Stomach (tissue), 19 donors: ENCODE measurements at places on chromosomes 4 and X. TPM values are rescaled to one million over a fixed set of nuclear protein-coding genes. Genes with fewer than 3 reads are reported as not detected.
A peak's percentile ranks its signal among the peaks of the same experiment; 100 is the strongest.

DNA sequence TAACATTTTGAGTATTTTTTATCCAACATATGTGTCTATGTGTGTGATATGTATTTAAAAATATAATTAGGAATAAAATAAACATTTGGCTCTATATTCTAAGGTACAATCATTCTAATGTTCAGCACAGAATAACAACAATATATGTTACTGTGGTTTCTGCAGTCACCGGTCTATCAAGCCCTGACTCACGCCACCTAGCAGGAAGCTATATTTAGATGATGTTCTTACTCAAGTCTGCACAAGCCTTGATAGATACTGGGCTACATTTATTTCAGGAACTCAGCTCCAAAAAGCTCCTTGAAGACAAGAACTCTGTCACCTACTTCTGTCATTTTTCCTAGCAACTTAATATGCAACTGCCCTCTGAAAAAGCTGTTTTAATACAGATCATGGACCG, 152.0 kb upstream of the FTHL17 start:
- no peak for DNase-seq

GRCh38 chr4:13640149-13640940, 12.8 kb upstream of the BOD1L1 start:
- DNase-seq = no peak

DNA sequence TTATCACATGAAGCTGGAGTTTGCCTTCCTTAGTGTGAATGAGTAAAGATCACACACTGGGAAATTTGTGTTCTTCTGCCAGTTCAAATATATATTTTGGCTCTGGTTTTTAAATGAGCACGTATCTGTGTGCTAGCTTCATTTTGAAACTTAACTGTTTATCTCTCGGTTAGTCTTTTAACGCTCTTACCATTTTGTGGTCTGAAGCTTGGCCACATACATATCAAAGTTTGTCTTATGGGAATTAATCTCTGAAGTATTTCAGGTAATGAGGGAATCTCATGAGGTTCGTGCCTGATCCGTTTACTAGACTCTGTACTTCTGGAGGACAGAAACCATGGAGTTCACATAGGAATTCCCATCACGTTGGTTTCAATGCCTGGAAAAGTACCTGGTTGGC, 13.8 kb downstream of the ATP10D start:
- no peak for DNase-seq

GRCh38 chr4:127309369-127310102, 323.2 kb upstream of the INTU start:
- DNase-seq = no peak

GRCh38 chr4:31411565-31411964, 691.4 kb downstream of the PCDH7 start:
- no peak for DNase-seq

Gene SMIM10L2A
- 1.7 TPM for total RNA-seq

DNA sequence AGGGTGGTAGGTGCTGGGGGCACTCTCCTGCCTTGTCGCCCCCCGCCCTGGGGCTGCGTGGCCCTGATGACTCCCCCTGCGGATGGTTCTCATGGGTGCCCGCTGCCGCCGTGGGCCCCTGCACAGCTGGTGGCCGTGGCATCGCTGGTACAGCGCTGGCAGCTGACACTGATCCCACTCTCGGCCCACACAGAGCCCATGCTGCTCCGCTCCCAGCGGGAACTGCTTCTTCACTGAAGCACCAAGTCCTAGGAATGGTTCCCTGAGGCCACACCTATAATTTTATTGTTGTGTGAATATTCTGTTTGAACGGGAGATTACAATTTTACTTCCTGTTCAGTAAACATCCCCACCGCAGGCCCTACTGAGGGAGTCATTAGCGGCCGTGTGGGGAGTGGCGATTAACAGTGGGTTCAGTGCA, 138.6 kb upstream of the NKX1-1 start:
- DNase-seq = no peak

Gene CFAP299
- not detected for total RNA-seq

DNA sequence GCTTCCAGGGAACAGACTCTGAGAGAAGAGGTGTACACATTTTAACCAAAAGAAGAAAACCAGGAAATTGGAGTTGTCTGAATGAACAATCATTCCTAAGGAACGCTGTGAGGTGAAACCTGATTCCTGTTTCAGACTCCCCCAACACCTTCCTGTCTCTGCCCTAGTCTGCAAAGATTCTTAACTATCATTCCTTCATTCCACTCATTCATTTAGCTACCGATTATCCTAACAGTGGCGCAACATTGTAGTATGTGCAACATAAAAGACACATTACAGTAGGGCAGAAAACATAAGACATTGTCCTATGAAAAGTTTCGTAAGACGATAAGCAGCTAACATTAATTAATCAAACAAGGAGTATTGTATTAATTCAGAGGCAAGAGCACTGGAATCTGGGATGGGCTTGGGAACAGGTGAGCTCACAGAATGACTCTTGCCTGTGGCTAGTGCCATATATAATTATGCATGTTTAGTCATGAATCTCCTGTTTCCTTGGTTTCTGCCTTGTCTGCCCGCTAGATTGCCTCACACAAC, 23.8 kb upstream of the ADH7 start:
- DNase-seq = no peak

DNA sequence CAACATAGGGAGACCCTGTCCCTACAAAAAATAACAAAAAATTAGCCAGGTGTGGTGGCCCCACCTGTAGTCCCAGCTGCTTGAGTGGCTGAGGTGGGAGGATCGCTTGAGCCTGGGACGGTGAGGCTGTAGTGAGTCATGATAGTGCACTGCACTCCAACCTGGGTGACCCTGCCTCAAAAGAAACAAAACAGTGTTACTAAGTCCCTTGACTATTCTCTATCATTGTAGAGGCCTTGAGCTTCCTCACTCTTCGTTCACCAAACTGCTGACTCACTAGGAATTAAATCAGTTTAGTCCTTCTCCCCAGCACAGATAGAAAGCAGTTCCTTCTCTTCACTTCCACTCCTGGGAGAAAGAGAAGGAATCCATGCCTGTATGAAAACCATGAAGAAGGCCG, 14.5 kb downstream of the CDS1 start:
- no peak for DNase-seq

Gene BEX5
- not detected for total RNA-seq

Gene LEF1
- total RNA-seq = 2.3 TPM

Gene TMSB15B
- total RNA-seq = 8.8 TPM

GRCh38 chrX:88865634-88866033, 118.6 kb downstream of the CPXCR1 start:
- DNase-seq = no peak

DNA sequence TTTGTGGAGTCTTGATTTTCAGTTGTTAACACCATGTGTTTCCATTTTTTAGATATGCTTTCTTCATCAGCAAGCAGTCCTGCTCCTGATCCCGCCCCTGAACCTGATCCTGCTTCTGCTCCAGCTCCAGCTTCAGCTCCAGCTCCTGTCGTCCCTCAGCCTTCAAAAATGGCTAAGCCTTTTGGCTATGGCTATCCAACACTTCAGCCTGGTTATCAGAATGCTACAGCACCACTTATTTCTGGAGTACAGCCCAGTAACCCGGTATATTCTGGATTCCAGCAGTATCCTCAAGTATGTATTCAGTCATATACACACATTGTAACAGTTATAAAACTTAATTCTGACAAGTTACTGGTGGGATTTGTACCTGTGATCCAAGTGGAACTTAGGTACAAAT, 60.9 kb downstream of the SEC24B start:
- DNase-seq = no peak

Gene HEPH
- 11.4 TPM for total RNA-seq

Gene BTK
- not detected for total RNA-seq

GRCh38 chr4:170014359-170015011, 11.7 kb downstream of the MFAP3L start:
- DNase-seq = no peak

- DNase-seq = no peak
Observed at GRCh38 chrX:15747626-15748173, 9.6 kb downstream of the CA5B start.

DNA sequence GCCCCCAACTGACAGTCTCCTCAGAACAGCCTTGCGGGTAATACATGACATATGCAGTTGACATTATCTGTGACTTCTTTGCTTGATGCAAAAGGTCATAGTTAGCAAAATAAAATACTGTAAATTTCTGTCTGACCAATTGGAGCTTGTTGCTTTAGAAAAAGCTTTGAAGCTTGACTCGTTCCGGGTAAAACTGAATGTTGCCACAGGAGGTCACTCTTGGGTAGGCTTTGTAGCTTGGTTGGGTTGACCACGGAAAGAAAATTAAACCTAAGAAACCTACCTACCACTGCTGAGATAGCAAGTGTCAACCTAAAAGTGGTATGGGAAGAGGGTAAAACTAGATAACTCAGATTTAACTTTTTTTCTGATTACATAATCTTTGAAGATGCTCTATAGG, 23.2 kb downstream of the PRPS2 start:
- DNase-seq = peak; percentile 36

GRCh38 chrX:15816886-15817285, 26.6 kb downstream of the ZRSR2 start:
- no peak for DNase-seq

DNA sequence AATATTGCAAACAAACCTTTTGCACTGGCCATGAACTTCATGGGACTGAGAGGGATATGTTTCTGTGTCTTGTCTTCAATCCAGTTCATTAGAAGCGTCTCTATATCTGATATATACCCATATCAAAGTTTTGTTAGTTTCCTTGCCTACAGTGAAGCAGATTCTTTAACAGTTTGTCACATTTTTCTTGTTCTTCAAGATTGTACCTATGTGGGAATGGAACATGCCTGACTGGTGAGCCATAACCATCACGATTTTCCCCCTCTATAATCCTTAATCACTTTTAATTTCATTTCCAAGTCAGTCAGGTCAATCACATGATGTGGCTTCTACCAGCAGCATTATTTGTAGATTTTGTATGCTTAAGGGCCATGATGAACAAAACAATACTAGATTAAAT, 197.1 kb upstream of the PDE5A start:
- DNase-seq = no peak

Gene PCDH10
- not detected for total RNA-seq

GRCh38 chrX:20132666-20133065, 9.0 kb downstream of the EIF1AX start:
- DNase-seq = no peak

DNA sequence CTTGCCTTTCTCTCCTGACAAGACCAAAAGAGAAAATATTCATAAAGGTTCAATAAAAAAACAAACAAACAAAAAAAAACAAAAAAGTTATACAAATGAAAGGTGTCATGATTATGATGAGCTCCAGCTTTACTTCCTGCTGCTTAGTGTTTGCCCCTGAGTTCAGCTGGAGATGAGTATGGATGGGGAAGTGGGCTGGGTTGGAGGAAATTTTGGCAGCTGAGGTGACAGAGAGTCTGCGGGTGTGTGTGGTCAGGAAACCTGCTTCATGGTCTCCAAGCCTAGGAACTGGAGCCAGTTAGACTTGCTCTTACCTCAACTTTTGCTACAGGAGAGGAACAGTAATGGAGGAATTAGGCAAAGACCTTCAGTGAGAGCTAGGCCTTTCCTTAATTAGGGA, 4.3 kb upstream of the CYSLTR1 start:
- no peak for DNase-seq

DNA sequence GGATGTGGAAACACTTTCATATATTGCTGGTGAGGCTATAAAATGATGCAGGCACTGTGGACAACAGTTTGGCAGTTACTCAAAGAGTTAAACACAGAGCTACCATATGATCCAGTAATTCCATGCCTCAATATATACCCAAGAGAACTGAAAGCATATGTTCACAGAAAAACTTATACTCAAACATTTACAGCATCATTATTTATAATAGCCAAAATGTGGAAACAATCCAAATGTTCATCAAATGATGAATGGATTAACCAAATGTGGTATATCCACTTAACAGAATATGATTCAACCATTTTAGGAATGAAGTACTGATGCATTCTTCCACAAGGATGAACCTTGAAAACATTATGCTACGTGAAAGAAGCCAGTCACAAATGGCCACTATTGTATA, 603.8 kb downstream of the IQCM start:
- no peak for DNase-seq

- no peak for DNase-seq
Observed at GRCh38 chrX:43706786-43707370, 50.8 kb downstream of the MAOA start.

Gene ATP5ME
- total RNA-seq = 200 TPM

DNA sequence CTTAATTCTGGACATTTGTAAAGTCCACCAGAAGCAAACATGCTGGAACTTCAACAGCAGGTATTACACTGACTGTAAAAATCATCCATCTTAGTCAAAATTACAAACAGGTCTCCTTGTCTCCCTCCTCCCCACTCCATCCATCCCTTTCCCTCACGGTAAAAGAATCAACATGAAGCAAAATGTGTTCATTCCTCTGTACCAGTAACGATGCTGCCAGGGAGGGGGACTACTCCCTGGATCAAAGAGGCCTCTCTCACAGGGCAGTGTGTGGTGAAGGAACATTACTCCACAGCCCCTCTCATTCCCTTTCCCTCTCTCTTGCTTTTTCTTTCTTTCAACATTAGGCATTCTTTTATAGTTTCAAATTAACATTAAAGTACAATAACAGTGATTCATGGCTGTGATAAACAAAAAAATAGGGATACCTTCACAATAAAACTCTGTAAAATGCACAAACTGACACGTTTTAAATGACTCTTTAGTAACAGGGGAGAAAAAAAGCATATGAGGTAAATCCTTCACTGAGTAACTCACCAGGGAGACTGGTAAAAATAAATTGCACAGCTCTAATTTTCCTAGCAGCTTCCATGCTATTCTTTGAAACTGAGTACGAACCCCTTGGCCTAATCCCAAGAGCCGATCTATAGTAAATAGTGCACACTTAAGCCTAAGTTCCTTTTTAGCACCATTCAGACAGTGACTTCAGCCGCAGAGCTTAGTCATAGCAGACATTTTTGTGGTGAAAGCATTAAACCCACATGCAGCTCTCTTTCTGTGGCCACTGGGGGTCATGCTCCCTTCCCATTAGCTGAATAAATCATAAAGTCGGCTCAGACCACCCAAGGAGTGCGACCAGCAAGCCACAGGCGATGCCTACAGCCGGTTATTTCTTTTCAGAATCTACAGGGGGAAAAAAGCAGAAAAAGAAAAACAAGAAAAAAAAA, 215.6 kb upstream of the GYPA start:
- no peak for DNase-seq

GRCh38 chr4:6991771-6992557, 51.2 kb upstream of the TADA2B start:
- DNase-seq = peak; percentile 59

DNA sequence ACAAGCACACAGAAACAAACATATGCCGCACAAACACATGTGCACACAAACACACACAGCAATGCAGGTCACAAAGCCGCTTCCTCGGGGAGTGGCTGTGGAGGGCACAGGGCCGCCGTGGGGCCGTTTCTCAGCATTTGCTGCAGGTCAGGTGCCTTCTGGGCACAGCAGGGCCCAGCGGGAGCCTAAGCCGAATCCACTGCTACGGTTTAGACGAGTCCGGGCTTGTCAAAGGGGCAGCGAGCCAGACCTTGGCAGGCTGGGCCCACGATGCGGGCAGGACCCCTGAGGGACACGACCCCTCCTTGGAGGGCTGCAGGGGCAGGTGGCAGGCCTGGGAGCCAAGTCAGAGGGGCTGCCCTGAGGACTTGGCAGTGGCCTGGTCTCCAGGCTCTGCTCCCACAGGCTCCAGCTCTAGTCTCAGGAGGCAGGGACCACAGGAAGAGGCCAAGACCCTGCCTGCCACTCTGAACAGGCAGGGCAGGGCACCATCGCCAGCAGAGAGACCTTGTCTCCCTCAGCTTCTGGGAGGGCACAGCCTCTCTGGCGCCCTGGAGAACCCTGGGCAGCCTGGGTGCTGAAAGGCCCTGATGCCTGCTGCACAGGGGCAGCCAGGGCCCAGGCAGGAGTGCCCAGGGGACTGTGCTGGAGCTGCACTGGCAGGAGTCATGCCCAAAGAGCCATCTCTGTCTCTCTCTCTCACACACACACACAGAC, 5.5 kb upstream of the ATP2B3 start:
- DNase-seq = no peak

- DNase-seq = no peak
Observed at GRCh38 chr4:35689870-35690269, 554.4 kb downstream of the ARAP2 start.
